T-helper 2 cell treated with Interferon-gamma antibody and Interleukin-4, amounts not matched to agents 5 μg/mL and 100 μg/mL, for 36 hours (primary cell): ENCODE measurements at places on chromosomes 2 and 18.

DNA sequence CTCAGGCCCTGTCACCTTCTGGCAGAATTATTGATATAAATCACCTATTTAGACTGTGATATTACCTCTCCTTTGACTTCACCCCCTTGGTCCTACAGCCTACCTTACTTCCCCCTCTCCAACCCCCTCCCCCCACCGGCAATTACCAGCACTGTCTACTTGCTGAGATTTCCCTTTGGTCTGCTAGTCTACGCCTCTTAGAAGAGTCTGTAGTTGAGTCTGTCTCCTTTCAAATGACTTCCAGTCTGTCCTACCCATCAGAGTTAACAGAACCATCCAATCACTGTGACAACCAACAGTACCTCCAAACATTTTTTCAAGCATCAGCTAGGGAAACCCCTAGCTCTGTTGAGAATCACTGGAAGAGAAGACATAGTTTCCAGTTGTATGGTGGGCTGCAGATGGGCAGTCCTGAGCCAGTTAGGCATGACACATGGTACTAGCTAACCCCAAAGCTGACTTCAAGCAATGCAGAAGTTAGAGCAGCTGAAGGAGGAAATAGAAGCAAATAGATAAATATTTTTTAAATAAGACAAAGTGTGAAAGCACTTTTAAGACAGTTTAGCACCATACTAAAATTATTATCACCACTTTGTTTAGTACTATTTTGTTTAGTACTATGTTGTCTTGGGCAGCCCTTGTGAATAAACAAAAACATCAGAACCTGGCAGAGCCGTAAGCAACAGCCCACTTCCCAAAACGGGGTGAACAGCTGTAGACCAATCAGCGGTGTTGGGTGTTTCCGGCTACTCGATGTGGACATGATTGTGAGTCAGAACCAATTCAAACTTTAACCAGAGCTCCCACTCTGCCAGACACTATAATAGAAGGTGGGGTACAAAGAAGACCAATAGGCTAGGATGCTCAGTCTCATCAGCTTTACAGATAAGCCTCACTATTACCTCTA lies 2.7 kb upstream of the ASNSD1 start:
- no peak for DNase-seq

GRCh38 chr2:195610717-195611116 lies 46.3 kb upstream of the SLC39A10 start:
- DNase-seq, result no peak

- DNase-seq, result no peak
These were observed 370.3 kb upstream of the LINC00305 start for GRCh38 chr18:64519201-64519600.

DNA sequence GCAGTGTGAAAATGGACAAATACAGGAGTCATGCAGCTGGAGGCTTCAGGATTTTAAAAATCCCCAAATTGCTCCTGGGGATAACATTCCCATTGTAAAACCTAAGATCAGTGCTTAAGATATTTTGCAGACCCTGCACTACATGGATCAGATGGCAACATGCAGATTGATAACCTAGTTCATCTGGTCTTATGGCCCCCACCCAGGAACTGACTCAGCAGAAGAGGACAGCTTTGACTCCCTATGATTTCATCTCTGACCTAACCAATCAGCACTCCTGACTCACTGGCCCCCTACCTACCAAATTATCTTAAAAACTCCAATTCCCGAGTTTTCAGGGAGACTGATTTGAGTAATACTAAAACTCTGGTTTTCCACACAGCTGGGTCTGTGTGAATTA lies 20.0 kb downstream of the SRBD1 start:
- no peak for DNase-seq

GRCh38 chr2:1818404-1818803 lies 74.1 kb upstream of the PXDN start:
- DNase-seq, result no peak

DNA sequence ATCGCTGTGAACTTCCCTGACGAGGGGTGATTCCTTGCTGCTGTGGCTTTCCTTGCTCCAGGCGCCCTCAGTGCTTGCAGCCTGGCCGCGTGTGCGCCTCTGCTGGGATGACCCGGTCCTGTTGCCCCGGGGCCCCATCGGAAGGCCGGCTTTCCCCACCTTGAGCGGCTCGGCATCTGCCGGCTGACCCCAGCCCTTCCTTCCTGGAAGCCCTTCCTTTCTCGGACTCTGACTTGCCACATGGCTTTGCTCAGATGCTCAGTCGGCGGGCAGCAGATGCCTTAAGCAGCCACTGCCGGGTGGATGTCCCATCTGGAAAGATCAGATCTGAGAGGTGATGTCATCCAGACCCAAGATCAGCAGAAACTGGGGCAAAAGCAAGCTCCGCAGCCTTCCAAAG lies 100.5 kb upstream of the ODC1 start:
- DNase-seq, result no peak
